ENCODE measurements at places on chromosomes 5 and 9.

GRCh38 chr5:125138266-125138665 lies 391.8 kb upstream of the ZNF608 start:
- no peak for DNase-seq

GRCh38 chr5:82584631-82585030 lies 306.5 kb upstream of the RPS23 start:
- no peak for DNase-seq

- no peak for DNase-seq
These were observed 10.4 kb upstream of the BTF3 start for GRCh38 chr5:73487815-73488214.

- no peak for DNase-seq
These were observed 1435.2 kb upstream of the CDH9 start for GRCh38 chr5:28473531-28474107.

GRCh38 chr9:110160123-110160522 lies 47.8 kb downstream of the C9orf152 start:
- DNase-seq, result no peak

Data from SHP77 (cell line).